ENCODE measurements at places on chromosomes 7 and 10. TPM values are rescaled to one million over a fixed set of nuclear protein-coding genes. Genes with fewer than 3 reads are reported as not detected.

DNA sequence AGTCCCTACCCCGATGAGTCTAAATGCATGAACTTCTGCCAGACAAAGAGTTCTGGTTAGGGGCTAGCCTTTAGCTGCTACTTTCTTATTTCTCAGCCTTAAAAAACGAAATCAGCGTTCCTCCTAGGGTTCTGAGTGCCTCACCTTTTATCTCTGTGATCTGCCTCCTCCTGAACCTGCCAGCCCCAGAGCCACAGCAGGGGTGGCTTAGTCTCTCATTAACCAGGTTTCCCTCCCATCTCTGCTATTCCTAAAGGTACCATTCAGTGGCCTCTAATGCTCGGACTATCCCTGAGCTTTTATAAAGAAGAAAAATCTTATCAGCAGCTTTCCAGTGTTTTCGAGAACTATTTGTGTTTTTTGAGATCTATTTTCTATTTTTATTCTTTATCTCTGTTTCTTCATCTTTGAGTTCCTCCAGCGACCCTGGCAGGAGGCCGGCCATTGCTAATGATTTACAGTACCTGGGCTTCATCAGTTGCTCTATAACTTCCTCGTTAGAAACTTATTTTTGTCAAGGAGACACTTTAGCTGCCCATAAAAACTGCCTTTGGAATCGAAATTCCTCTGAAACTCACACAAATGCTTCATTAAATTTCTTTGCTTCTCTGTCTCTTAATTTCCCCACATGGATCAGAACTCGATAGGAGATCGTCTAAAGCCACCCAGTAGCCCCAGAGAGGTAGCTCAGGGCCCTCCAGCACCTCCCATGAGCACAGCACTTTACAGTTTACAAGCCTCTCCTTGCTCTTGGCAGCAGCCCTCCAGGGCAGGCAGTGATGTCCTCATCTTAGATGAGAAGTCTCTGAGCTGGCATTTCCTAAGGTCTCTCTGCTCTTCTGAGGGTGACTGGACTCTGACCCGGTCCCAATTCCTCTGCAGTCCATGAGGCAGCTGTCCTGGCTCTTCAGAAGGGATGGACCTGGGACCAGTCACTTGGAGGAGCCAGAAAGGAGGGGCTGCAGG, 149.1 kb downstream of the EBF3 start:
- no peak for DNase-seq

GRCh38 chr7:151012031-151012692, 12.1 kb downstream of the ATG9B start:
- DNase-seq = no peak

- no peak for DNase-seq
Observed at GRCh38 chr7:69967689-69968450, 369.6 kb downstream of the AUTS2 start.

DNA sequence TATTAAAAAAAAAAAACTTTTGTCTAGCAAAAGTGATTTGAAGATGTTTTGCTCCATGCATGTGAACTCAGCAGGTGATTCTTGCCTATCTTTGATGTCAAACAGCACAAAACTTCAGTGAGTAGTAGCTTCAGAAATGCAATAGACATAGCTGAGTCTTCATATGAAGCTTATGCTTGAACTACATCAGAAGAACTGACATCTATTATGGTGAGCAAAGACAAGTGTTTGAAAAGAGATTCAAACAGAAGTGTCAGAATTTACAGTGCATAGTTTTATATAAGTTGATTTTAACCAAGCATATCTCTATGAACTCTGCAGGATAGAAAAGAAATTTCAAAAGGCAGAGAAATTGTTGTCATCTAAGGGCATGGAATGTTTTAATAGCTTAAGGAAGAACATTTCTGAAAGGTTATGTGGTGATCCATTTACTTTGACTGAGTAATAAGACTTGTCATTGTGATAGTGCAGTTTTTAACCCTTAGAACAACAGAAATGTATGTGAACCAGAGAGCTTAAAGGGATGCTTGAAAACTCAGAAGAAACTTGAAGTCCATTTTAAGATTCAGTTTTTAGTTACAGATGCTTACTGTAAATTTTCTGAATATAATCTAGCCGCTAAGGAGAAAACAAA, 351.4 kb downstream of the MDFIC start:
- DNase-seq = no peak

Gene FAM237B
- not detected for total RNA-seq
